Stimulated activated CD8-positive, alpha-beta memory T cell treated with anti-CD3 and anti-CD28 coated beads, Interleukin-4, amount 100 ng/mL, for 4 hours (primary cell): ENCODE measurements at places on chromosomes 1 and 21.

GRCh38 chr1:41245659-41246058 is 3.6 kb upstream of the SCMH1 start:
- no peak for DNase-seq

DNA sequence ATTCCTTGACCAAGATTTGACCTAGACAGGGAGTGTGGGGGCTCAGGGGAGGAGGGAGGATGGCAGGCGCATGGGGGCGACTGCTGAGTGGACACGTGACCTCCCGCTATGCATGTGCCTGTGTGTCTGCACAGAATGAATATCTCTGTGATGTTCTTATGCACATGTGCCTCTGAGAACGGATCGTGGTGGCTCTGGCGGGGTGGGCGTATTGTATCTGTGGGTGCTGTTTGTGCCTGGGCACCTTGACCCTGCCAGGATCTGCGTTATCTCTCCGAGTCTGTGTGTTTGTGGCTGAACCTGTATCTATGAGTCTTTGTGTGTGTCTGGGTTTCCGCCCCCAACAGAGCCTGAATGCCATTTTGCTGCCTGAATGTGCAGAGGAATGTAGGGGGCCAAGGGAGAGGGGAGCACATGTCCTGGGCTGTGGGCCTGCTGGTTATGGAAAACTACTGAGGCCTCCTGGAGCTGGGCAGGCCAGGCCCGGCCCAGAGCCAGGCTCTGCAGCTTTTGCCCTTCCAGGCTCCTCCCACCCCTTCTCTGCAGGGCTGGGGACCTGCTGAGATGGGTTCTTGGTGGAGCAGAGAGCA is 102.5 kb downstream of the EBNA1BP2 start:
- no peak for DNase-seq

DNA sequence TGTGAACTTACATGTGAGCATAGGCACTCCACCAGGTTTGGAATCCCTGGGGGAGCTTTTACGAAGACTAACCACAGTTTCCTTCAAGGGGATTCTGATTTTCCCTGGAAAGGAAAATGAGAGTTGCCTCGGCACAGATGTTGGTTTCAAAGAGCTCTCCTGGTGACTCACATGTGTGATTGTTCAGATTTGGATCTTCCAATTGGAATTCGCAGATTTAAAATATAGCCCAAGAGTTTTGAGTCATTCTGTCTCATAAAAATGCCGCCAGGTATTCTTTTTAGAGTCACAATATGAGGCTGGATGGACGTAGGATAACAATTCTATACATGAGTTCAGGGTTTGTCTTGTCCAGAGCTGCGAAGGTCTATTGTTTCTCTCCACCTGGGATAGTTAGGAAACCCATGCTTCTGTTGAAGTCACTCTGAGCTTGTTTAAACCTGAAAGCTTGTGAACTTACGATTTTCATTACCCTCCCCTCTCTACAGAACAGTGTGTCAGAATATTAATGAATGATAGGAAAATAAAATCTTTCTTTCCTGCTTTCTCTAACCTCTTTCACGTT is 64.9 kb downstream of the TGFB2 start:
- DNase-seq: no peak

- no peak for DNase-seq
Observed at GRCh38 chr1:58699011-58699762, 675 bp downstream of the MYSM1 start.

DNA sequence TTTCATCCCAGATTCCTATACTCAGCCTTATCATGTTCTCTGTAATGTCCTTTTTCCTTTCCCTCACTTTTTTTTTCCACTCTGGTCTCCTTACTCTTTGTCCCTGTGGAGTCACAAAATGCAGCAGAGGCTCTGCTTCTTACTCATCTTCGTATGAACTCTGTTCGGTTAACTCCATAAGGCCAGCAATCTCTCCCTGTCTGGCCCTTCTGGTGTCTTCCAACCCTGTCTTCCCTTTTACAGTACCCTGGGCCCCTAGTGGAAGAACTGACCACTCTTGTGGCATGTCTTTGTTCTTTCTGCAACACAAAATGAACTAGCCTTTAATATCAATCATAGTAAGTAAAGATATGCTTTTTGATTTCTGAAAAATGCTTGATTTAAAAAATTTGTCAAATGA is 7.1 kb downstream of the CD101 start:
- no peak for DNase-seq

DNA sequence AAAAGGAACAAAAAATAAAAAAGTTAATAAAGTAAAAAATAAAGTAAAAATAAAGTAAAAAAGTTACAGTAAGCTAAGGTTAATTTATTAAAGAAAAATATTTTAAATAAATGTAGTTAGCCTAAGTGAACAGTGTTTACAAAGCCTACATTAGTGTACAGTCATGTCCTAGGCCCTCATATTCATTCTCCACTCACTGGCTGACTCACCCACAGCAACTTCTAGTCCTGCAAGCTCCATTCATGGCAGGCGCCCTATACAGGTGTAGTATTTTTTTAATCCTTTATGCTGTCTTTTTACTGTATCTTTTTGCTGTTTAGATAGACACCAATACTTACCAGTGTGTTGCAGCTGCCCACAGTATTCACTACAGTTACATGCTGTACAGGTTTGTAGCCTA is 12.4 kb downstream of the ADAR start:
- no peak for DNase-seq

DNA sequence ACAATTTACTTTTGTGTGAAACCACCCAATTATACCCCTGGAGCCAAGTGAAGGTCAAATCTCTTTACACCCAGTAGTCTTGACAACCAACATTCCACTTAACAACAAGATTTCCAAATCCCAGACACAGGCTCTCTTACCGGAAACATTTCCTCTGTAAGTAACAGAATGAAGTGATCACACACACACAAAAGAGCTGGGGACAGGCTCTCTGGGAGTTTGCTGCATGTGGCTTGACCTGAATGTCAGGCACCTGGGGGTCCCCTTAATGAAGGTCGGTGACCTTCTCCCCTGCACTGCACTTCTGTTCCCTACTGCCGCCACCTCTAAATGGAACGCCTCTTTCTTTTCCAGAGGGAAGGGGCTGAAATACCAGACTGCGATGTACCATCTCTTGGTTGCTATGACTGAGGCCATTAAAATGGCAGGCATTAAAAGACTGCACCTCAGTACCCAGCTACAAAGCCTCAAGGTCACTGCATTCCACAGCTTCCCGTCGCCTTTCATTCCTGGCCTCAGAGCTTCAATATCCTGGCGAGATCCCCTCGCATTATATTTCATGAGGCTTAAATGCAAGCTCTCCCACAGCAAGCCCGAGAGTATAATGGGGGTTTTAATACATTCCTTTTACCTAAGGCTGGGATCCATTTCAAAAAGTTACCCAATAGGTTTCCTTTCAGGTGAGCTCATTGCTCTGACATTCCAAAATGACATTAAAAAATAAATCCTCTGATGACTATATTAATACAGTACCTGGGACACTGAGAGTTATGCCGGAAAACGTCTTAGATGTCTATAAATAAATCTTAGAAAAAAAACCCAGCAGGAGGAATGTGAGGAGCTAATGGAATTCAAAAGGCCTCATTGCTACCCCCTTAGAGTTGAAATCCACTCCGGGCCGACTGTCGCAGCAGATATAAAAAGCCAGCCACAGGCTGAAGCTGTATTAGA is 90.9 kb upstream of the DIRAS3 start:
- no peak for DNase-seq

DNA sequence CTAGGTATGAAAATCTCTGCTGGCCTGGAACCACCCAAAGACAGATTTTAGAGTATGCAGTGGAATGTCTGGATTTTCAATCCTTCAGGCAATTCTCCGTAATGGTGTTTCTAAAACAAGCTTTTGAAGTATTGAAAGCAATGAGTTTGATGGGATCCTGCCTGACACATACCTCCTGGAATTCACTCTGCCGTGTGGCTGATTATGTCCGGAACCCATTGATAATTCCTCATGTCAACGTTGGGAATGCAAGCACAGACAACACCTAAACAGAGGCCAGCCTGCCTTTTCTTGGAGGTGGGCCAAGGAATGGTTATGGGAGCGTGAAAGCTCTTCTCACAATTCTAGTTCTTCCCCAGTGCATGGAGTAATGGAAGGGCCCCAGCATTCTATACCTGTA is 168.9 kb upstream of the HMCN1 start:
- no peak for DNase-seq

GRCh38 chr1:42966688-42967612 is 8.3 kb upstream of the SLC2A1 start:
- DNase-seq: no peak

- no peak for DNase-seq
Observed at GRCh38 chr21:31862078-31862477, 10.7 kb upstream of the HUNK start.

DNA sequence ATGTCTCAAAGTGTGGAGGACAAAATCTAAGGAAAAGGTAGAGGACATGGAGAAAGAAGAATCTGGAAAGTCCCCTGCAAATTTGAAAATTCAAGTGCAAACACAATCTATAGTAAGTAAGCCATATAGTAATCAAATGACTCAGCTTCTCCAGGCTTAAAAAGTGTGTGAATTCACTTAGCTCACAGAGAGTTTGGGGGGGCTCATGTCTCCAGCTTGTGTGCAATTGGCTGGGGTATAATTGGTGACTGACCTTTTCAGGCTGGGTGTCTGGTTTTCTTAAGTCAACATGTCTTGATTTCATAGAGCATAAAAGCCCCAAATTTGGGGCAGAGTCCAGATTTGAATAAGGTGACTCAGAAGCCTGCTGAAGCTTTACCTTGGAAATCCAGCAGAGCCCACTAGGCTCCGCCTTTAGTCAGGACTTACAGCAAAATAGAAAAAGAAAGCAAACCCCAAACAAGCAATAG is 8.6 kb downstream of the CLDN14 start:
- DNase-seq: no peak

DNA sequence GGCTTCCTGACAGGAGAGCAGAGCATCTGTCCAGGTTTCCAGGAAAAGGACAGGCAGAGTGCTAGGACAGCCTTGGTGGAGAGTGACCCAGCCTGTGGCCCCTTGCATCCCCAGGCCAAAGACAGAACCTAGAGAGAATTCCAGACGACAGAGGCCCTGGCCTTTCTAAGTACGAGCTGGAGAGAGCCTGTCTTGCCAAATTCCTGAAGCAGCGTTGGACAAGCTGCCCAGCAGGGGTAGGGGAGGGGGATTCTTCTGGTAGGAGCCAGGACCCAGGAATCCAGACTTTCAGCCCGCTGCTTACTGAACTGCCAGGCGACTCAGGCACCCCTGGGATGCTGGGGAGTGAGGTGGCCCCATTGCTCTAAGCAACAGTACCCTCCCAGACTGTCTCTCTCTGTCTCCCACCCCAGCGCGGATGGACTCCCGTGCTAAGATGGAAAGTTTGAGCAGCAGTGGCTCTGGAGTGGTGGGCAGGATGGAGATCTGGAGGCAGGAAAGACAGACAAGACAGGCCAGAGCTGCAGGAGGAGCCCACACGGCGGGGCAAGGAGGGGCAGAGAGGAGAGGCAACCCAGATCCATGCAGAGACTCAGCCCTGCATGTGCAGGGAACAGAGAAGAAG is 8.8 kb upstream of the PEAR1 start:
- DNase-seq: no peak

DNA sequence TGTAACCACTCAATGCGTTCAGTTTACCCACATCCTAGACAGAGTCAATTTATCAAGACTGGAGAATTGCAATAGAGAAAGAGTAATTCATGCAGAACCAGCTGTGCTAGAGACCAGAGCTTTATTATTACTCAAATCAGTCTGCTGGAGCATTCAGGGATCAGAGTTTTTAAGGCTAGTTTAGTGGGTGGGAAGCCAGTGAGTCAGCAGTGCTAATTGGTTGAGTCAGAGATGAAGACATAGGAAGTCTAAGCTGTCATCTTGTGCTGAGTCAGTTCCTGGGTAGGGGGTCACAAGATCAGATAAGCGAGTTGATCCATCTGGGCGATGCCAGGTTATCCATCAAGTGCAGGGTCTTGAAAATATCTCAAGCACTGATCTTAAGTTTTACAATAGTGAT is 499.6 kb downstream of the MRPL39 start:
- no peak for DNase-seq

- no peak for DNase-seq
Observed at GRCh38 chr1:237677979-237678378, 212.7 kb downstream of the ZP4 start.

DNA sequence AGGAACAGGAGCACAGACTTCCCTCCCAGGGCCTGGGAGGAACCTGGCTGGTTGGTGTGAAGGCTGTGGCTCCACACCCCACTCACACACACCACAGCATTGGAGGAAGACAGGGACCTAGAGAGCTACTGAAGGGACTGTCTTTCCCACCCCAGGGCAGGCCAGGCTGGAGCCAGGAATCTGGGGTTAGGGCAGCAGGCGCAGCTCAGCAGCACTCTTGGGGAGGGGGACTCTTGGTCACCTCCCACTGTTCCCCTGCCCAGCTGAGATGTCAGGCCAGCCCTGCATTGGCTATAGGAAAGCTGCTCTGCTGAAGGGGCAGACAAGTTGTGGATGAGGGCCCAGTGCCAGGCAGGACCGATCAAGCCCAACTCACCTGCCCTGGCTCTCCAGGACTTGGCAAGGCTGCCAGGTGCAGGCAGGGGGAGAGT is 1.6 kb upstream of the PLEKHA6 start:
- DNase-seq: no peak

DNA sequence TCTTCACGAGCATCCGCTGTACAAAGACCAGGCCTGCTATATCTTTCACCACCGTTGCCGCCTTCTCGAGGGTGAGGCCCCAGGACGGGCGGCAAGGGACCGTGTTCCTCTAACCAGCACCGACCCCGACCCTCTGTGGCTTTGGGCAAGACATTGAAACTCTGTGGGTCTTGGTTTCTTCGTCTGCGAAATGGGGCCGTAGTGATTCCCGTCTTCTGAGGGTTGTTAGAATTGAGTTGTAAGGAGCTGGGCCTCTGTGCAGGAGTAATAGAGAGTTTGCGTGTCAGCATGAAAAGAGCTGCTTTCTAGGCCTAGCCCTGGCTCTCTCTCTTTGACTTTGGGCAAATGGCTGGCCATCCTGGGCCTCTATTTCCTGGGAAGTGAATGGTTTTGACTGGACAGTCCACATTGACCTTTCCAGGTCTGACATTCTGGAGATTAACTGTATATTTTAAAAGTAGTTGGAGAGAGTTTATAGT is 591 bp downstream of the MRPL37 start:
- DNase-seq: no peak

DNA sequence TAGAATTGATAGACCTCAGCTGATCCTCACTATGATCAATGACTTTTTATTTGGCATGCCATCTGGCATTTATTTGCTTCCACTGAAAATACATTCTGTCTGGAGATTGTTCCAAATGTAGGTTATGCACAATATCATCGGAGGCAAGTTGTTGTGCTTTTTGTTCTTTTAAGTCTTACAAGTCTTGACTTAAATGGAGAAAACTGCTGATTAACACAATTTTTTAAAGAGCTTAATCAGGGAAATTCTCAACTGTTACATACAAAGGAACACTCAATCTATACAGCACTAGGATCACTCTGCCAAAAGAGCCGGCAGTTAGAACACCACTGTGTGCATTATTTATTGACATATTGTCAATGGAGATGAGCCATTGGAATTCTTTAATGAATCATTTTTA is 19.2 kb downstream of the CYYR1 start:
- no peak for DNase-seq

- DNase-seq: no peak
Observed at GRCh38 chr1:7670334-7671145, 100.6 kb upstream of the VAMP3 start.
